ENCODE measurements at places on chromosomes 13 and 19.

- DNase-seq, result no peak
Measured at GRCh38 chr13:104426435-104426834, 1360.2 kb upstream of the SLC10A2 start.

GRCh38 chr19:15812060-15812722 is 3.3 kb downstream of the OR10H1 start:
- DNase-seq, result no peak

DNA sequence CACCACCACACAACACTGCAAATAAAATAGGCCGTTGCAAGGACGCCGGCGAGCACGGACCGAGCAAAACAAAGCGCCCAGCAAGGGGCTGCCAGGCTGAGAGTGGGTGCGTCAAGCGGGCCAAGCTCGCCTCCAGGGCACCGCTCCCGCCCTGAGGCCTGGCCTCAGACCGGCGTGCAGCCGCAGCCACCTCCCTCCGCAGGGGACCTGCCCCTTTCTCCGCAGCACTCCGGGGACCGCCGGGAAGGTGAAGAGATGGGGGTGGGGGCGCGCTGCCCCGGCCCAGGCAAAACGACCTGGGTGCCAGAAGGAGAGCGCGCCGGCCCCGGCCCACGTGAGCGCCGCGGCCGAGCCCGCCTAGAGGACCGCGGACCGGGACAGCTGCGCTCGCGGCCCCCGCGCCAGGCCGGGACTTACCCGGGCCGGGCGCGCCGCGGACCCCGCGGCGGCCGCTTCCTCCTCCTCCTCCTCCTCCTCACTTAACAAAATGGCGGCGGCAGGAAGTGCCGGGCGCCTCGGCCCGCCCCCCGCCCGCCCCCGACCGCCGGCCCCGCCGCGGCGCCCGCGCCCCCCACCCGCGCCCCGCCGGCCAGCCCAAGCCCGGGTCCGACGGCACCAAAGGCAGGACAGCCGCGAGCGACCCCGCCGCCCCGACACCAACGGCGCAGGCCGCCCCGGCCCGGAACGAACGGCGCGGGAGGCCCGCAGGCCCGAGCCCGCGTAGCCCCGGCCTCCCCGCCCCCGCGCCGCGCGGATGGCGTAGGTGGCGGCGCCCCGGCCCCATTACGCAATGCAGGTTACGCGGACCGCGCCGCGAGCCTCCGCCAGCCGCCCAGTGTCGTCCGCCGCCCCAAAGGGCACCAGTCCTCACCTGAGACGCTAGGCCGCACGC is 674 bp downstream of the BRD4 start:
- DNase-seq, result no peak

DNA sequence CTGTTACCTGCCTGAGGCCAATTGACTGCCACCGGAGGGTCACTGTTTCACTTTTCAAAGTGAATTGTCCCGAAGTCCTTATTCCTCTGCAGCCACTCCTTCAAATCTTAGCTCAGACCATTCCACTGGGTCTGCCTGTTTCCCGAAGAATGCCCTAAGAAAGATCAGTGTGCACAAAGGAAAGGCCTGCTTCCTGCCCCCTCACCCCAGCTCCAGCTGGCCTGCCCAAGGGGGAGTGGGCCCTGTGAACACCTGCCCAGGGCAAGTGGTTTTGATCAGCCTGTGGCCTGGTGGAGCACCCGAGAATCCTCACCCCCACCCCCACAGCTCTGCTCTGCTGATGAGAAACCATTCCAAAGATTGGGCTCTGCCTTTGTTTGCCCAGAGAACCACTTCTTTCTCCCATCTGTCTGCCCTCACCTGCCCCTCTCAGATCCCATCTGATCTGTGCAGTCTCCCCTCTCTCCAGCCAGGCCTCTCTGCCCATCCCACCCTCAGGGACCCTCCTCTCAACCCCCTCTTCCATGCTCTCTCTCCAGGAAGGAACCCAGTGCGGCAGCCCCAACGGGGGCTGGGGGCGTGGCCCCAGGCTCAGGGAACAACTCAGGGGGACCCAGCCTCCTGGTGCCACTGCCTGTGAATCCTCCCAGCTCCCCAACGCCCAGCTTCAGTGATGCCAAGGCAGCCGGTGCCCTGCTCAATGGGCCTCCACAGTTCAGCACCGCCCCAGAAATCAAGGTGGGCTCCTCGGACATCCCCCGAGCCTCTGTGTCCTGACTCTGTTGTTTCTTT is 10.3 kb downstream of the LENG1 start:
- no peak for DNase-seq

- no peak for DNase-seq
Measured at GRCh38 chr19:56740501-56740900, 68.9 kb upstream of the ZNF835 start.

- no peak for DNase-seq
Measured at GRCh38 chr13:112098699-112099098, 31.8 kb downstream of the SOX1 start.

- DNase-seq, result no peak
Measured at GRCh38 chr19:56842412-56842811, 1.9 kb upstream of the PEG3 start.

DNA sequence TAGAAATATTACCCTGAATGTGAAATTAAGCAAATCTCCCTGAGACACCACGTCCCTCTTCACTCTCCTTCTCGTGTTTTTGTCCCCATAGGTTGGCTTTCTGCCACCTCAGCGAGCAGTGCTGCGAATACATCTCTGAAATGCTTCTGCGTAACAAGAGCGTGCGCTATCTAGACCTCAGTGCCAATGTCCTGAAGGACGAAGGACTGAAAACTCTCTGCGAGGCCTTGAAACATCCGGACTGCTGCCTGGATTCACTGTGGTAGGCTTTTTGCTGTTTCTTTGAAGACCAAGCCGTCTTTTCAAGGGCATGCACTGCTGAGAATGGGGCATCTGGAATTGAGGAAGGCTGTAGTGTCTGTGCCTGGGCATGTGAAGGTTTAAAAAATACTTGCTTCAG is 34.4 kb downstream of the NLRP4 start:
- DNase-seq, result no peak

DNA sequence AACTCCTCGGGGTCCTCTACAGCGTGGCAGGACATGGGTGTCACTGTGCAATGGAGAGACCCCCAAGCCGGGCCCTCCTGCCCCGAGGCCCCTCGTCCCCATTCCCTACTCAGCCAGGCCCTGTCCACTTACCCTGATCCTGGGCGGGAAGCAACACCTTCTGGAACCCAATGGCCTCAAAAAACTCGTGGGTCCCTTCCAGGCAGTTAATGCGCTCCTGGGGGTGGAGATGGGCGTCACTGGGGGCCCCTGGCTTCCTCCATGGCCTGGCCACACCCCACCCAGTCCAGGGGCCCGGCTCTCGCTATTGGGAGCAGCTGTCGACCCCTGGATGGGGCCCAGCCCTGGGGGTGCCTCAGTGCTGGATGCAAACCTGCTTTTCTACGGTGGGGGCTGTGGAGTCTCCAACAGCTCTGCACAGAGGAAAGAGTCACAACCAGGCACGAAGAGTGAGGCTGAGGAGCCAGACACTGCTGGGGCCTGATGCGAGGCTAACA is 10.8 kb downstream of the UBXN6 start:
- DNase-seq, result no peak

- no peak for DNase-seq
Measured at GRCh38 chr13:75764251-75764925, 128.3 kb downstream of the LMO7 start.

DNA sequence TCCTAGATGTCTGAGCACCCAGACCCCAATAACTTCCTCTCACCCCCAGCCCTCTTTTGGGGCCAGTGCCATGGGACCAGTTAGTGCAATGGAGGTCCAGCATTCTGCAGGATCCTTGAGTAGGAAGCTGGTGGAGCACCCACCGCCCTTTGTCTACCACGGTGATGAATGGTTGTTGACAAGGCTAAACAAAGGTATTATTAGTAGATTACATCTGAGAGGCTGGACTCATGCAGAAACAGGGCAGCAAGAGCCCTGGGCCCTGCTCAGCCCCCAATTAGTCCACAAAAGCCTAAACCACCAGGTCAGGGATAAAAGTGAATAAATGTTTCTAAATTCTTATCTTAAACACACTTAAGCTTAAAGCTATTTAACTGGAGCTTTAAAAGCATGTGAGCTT is 196.5 kb upstream of the TSHZ3 start:
- no peak for DNase-seq

- no peak for DNase-seq
Measured at GRCh38 chr19:14686411-14686810, 3.4 kb upstream of the ZNF333 start.

- DNase-seq, result no peak
Measured at GRCh38 chr19:51365965-51366388, at the start of gene ETFB. TSS of gene ETFB (minus strand) at chr19:51366388. CDS start at chr19:51366326, 62 bp downstream.

GRCh38 chr19:18423258-18424020 is 4.2 kb downstream of the SSBP4 start:
- DNase-seq, result no peak

DNA sequence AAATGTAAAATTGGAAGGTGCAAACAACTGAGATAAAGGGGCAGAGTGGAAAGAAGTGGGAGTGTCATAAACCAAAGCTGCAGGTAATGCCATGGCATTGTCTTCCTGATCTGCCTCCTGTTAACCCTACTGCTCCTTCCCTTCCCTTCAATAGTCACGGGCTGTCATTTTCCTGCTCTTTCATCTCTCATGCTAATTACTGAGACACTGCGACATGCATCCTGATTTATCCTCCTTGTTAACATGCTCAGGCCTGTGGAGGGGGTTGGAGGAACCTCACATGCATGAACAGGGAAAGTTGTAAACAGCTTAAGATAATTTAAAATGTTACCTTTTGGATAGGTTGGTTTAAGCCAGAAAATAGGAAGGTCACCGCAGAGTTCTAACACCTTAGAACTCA is 27.2 kb downstream of the CNMD start:
- no peak for DNase-seq

GRCh38 chr19:39052243-39052746 is 19.9 kb upstream of the FBXO27 start:
- DNase-seq, result no peak

- DNase-seq, result no peak
Measured at GRCh38 chr19:17125728-17126677, 50.4 kb downstream of the MYO9B start.

GRCh38 chr19:40486017-40486416 is 19.2 kb downstream of the SPTBN4 start:
- DNase-seq, result no peak

GRCh38 chr19:55526216-55527196 is 10.4 kb downstream of the SBK2 start:
- no peak for DNase-seq

DNA sequence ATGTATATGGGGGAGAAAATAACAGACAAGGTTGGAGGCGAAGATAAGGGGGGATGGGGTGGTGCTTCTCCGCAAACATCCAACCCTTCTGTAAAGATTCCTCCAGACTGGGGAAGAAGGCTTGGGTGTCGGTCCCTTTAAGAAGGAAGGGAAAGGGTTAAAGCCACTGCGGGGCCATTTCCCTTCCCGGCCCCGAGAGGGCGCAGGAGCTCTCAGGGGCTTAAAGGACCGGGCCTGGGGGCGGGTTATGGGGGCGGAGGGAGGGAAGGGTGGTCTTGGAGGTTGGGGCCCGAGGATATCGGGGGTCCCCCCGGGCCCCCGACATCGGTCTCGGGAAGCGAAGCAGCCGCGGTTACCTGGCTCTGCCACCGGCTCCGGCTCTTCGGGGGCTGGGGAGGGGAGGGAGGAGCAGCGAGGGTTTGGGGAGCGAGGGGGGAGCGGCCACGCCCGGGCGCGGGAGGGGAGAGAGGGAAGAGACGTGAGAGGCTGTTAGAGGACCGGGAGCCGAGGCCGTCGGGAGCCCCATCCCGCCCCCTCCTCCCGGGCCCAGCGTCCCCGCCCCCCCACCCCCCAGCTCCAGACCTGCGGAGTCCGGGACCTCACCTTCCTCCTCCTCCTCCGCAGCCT is 2.8 kb downstream of the TNNT1 start:
- no peak for DNase-seq

DNA sequence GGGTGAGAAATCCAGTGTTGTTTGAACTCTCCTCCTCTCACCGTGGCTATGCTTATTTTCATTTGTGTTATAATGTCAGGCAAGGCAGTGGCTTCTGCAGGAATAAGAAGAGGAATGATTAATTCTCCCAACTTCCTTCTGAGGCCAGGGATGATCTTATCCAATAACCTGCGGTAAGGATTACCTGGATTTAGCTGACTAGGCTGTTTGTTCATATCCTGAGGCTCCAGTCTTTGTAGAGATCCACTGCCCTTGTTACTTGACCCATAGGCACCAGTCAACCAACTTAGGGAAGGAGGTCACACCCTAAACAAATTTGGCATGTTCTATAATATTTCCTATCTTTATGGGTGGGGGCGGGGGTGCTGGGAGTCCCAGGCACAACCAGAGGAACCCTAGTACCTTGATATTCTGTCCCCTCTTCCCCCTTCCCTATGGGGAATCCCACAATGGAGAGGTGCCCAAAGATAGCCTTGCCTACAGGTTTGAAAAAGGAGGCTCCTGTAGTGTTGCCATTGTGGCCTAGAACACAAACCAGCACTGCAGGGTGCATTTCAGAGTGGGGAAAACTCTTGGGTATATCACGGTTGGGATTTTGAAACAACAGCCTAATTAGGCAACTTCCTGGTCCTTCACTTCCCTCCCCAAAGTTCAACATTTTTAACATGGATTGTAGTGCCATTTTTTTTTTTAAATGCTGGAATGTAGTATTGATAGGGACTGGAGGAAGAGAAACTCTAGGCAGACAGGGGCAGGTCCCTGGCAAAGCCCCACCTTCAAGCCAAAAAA is 977.5 kb upstream of the SPRY2 start:
- no peak for DNase-seq

DNA sequence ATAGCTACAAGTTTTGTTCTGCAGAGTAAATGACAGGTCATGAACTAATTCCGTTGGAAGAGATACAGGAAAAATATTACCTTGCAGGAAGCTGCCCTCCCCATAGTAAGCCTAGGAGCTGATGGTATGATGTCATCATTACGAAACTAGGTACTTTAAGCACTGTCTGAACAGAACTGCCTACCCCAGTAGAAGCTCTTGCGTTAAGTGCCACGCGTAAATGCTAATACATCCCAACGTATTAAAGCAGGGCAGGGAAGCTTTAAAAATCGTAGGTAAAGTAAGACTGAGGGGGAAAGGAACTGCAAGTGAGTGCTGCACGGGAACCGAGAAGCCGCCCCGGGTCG is 572 bp downstream of the UGGT2 start:
- DNase-seq, result no peak

All from esophagus squamous epithelium (tissue), 5 donors.